ENCODE measurements at places on chromosomes 5 and 9.

GRCh38 chr5:97937846-97938245 lies 754.8 kb upstream of the RIOK2 start:
- no peak for DNase-seq

GRCh38 chr5:75640395-75640794 lies 29.1 kb downstream of the ANKDD1B start:
- DNase-seq = no peak

- DNase-seq = no peak
Measured at GRCh38 chr5:82603033-82603987, 325.2 kb upstream of the RPS23 start.

DNA sequence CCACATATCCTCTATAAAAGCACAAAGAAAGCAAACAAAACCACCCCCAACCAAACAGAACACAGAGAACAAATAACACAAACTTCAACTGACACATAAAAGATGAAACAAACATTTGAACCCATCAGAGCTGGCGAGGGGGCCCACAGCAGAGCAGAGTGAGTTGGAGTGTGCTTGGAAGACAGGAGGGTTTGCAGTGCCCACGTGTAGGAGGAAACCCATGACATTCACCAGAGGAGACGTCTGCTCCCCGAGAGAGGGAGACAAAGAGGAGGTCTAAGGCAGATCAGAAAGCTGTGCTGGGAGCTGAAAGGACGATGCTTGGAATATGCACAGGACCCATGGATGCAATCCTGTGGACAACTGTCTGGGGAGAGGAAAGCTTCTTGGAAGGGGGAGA lies 27.0 kb downstream of the MRPL36 start:
- no peak for DNase-seq

DNA sequence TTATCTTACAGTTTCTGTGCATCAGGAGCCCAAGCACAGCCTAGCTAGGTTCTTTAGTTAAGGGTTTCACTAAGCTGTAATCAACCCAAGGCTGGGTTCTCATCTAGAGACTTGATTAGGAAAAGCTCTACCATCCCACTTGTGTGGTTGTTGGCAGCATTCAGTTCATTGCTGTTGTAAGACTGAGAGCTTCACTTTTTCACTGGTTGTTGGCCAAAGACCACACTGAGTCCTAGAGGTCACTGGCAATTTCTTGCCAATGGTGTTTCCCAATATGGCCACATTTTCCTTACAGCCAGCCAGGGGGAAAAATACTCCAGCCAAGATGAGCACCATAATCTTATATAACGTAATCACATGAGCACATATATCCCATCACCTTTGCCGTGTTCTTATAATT lies 74.3 kb downstream of the SMIM15 start:
- no peak for DNase-seq

DNA sequence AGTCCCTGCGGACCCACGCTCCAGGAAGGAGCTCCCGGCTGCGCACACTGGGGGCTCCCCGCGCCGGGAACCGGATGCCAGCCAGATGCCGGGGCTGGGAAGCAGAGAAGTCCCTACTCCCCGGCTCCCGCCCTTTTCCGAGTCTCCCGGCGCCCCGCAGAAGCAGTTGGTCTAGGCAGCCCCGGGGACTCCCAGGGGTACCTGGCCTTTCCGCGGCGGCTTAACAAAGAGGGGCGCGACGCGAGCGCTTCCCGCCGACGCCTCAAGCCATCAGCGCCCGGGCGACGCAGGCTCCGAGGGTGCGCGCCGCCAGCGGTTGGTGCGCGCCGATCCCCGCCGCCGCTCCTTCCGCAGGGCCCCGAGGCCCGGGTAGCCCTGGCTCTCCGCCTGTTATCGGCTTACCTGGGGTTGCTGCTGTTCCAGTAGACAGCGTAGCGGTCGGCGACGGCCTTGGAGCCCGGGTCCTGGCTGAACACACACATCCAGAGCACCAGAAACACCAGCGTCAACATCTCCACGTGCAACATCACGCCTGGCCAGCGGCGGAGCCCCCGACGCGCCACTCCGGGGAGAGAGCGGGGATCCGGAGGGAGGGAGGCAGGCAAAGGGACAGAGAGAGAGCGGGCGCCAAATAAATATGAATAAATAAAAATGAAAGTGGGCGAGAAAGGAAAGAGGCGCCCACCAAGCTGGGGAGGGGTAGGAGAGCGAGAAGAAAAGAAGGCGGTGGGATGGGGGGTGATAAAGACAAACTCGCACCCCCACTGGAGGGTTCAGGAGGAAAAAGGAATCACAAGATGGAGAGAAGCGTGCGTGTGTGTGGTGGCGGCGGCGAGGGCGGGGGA lies 428 bp downstream of the EFNA5 start:
- no peak for DNase-seq
